ENCODE measurements at places on chromosomes 12 and 14.
A peak's percentile ranks its signal among the peaks of the same experiment; 100 is the strongest.

DNA sequence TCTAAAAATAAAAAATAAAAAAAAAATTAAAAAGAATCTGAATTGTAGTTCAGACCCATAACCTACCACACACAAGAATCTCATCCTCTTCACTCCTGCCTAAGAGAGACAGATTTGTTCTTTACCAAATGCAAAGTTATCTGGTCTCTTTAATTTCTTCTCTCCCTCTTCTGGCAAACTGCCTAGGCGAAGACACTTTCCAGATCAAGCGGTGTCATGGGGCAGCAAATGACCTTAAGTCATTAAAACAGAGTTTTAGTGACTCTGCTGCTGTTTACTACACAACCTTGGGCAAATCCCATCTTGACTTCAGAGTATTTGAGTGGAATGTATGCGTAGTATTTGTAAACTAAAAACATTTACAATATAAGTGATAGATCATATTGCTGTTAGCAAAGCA is 60.9 kb upstream of the NID2 start:
- DNase-seq: no peak

GRCh38 chr12:10717410-10717809 is 5.7 kb downstream of the YBX3 start:
- no peak for DNase-seq

- no peak for DNase-seq
Measured at GRCh38 chr12:19886065-19886464, 446.8 kb downstream of the AEBP2 start.

- no peak for DNase-seq
Measured at GRCh38 chr14:77880056-77880455, 80.1 kb downstream of the ADCK1 start.

DNA sequence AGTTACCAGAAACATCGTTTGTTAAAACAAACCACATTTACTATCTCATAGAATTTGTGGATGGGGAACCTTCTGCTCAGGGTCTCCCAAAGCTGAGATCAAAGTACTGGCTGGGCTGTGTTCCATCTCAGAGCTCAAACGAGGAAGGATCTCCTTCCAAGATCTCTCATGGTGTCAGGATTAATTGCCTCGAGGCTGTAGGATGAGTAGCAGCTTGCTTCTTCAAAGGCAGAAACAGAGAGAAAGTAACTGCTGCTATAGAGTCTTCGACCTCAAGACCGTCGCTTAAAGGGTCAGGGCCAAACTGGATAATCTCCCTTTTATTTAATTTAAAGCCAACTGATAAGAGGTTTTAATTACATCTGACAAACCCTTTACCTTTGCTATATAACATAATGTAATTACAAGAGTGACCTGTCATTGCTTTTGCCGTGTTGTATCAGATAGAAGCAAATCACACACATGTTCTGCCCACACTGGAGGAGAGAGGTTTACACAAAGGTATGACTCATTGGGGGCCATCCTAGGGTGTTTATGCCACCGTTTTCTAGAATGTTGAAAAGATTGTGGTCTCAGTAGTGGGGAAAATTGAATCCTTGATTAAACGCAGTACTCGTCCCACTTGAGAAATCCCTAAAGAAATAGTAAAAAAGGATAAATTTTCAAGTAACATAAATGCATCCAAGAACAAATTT is 868.8 kb upstream of the TMEM132C start:
- no peak for DNase-seq

DNA sequence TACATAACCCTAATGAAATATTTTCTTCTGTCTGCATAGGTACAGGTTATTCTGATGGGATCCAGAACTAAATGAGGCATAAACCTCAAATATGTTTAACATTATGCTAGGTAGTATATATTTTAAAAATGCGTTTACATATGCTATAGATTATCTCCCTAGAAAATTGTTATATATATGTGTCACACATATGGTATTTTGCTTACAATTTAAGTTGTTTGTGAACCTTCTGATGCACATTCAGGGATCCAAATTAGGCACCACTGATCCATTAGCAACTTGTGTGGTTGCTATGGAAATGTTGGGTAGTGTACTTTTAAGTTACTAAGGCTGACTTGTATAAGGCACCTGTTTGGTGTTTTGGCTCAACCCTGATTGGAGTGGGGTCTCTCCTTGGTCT is 456.7 kb downstream of the AEBP2 start:
- no peak for DNase-seq

- DNase-seq: no peak
Measured at GRCh38 chr12:23631786-23632377, 317.6 kb downstream of the SOX5 start.

GRCh38 chr14:66965831-66966230 is 223.4 kb upstream of the GARIN2 start:
- no peak for DNase-seq

DNA sequence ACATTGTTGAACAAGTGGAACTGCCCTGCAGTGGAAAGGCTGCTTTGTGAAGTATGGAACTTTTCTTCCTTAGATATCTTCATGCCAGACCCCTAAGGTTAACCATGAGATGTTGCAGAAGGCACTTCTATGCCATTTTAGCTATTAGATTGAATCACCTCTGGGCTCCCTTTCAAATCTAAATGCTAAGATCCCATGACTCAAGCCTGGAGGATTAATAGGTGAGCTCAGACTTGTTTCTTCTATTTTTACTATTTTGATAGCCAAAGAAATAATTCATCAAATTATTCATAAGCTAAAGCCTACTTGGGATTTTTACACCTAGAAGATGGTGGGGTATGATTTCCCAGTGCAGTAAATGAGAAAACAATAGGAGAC is 64.3 kb downstream of the DAD1 start:
- DNase-seq: no peak

DNA sequence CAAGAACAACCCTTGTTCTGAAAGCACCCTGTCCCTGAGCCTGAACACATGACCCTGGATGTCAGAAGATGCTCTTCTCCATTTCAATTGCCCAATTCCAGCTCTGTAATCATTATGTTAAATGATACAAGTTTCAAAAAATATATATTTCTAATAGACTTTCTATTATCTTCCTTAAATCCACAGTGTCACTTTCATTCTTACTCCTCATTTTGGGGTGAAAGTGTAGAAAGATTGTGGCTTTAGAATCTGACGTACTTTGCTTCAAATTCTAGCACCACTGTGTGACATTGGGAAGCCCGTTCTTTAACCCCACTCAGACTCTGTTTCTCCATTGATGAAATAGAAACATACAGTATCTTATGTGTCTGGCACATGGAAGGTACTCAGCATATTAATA is 83.2 kb downstream of the ETV6 start:
- no peak for DNase-seq

DNA sequence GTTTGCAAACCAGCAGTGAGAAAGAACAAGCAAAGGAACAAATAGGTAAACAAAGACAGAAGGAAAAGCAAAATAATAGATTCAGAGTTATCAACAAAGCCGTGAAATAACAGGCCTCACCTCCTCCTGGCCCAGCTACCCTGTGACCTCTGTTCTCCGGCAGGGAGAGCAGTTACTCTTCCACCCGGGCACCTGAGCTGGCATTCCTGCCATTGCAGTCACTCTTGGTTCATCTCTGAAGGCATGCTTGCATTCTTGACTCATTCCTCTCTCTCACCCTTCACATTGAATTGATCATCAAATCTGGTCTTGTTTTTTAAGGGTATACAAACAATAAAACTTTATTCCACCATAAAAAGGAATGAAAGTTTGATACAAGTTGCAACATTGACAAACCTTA is 95.1 kb downstream of the TTC8 start:
- DNase-seq: peak; percentile 43

DNA sequence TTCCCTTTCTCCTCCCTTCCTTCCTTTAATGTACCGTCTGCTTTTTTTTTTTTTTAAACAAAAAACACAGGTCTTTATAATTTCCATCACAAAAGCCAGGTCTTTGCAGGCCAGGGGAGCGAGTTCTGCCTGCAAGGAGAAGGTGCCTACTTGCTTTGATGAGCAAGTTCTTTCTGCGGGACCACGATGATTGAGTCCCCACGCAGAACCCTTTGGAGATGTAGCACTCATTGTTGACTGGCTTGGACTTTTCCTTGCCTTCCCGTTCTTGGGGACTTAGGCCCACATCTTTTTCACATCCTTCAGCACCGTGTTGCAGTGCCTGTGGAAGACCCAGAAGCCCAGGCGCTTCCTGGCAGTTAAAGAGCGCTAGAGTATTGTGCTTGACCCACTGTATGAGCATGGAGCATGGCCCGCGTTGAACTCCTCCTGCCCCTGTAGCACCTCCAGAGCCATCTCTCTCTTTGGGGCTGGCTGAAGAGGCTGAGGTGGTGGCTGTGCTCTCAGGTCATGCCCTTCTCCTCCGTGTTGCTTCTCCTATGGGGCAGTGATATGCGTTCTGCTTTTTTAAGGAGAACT is 177.6 kb downstream of the EXOC5 start:
- DNase-seq: no peak

DNA sequence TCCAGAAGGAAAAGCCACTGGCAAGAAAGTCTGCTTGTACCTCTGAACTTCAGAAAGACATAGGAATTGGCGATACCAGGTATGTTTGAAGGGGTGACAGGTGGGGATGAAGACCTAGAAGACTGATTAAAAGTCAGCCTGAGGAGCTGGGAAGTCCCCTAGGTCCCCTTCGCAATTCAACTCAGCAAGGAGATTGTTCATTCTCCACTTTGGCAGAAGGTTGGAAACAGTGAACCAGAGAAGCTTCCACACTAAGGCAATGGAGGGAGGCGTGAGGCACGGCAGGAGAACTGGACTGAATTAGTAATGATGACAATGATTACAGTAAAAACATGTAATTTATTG is 240.3 kb upstream of the TMPO start:
- no peak for DNase-seq

GRCh38 chr12:13193505-13194231 is 2.9 kb upstream of the EMP1 start:
- DNase-seq: no peak

DNA sequence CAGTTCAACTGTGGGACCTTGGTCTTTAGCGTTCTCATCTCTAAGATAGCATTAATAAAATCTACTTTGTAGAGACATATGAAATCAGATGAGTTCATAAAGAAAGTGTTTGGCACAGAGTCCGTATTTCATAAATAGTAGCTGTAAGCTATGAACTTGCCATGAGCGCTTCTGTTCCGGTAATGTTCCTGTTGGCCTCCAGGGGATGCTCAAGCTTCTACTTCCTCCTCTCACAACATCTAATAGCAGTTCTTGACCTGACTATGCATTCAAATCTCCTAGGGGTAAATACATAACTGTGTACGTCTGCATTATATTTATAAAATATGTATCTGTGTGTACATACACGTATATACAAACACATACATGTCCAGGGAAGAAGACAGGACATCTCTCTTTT is 288.2 kb upstream of the TMPO start:
- no peak for DNase-seq

GRCh38 chr14:82138431-82138830 is 604.8 kb upstream of the SEL1L start:
- no peak for DNase-seq

DNA sequence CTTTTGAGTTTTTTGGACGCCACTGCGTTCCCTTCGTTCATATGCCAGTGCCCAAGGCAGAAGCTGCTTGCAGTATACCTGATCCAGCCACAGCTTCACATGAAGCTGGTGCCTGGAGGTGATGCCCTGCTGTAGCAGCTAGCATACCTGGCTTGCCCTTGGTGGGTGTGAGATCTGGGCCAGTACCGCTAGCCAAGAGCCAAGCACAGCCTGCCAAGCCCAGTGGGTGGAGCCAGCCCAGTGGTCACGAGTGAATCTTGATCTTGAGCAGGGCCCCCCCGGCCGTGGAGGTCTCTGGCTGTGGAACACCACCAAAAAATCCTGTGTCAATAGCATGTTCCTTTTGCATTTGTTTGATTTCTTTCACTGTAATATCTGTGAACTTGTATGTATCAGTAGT is 7.3 kb upstream of the M6PR start:
- no peak for DNase-seq

Data from left colon (tissue), 2 donors.